ENCODE measurements at places on chromosomes 4 and X. TPM values are rescaled to one million over a fixed set of nuclear protein-coding genes. Genes with fewer than 3 reads are reported as not detected.

DNA sequence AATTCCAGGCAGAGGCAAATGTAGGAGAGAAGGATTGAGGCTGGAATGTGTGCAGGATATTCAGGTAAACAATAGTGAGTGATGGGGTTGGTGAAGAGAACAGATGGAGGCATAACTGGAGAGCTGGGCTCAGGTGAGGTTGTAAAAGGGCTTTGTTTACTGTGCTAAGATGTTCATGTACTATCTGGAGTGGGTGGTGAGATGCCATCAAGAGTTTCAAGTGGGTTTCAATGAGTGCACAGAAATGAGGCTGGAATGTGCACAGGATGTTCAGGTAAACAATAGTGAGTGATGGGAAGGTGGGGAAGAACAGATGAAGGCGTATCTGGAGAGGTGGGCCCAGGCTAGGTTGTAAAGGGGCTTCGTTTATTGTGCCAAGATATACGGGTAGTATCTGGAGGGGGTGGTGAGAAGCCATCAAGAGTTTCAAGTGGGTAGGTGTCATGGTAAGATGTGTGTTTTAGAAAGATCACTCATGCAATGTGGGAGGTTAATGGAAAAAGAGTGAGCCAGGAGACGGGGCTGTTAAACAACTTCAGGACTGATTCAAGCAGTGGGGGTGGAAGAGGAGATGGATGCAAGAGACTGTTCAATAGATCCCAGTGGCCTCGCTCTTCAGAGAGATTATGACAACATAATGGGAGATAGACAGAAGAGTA is 25.4 kb upstream of the NMU start:
- no peak for DNase-seq

DNA sequence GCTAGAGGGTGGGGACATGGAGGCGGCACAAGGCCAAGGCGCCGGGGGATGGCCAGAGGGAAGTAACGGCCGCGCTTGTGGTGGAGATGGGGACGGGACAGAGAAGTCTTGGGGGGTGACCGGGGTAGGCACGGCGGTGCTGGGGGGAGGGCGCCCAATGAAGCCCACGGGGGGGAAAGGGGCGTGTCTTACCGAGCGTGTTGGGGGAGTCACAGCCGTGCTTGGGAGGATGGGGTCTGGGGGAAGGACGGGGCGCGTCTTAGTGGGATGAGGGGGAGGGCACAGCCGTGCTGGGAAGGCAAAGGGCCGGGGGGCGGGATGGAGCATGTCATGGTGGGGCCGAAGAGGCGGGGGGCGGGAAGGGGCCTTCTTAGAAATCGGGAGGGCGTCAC is 952 bp downstream of the ARSD start:
- DNase-seq = no peak

DNA sequence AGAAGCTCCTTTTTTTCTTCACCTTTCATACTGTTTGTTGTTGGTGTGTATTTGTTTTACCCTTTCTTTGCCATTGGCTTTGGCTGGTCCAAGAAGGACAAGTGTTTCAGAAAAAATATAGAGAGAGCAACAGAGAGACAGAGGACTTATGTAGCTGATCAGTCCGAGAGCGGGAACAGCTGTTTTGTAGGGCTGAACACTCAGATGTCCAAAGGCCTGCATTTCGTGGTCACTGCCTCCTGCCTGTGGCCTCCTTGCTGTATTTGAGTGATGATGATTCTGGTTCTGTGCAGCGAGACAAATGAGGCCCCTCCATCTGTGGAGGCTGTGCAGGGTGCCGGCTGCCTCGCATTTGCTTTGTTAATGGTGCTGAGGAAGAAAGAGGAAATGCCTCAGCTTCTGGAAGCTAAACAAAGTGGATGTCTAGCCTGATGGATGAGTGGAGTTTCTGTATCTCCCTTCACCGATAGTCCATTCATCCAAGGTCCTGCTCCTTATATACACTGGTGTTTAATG is 19.8 kb upstream of the STOX2 start:
- DNase-seq = no peak

DNA sequence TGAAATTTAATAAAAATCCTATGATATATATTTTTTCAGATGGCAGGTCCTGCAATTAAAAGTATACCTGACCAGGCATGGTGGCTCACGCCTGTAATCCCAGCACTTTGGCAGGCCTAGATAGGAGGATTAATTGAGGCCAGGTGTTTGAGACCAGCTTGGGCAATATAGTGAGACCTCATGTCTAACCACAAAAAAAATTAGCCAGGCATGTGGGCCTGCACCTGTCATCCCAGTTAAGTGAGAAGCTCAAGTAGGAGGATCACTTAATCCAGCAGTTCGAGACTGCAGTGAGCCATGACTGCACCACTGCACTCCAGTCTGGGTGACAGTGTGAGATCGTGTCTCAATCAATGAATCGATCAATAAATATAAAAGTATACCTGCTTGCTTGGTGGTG is 2.5 kb downstream of the OCIAD2 start:
- no peak for DNase-seq

DNA sequence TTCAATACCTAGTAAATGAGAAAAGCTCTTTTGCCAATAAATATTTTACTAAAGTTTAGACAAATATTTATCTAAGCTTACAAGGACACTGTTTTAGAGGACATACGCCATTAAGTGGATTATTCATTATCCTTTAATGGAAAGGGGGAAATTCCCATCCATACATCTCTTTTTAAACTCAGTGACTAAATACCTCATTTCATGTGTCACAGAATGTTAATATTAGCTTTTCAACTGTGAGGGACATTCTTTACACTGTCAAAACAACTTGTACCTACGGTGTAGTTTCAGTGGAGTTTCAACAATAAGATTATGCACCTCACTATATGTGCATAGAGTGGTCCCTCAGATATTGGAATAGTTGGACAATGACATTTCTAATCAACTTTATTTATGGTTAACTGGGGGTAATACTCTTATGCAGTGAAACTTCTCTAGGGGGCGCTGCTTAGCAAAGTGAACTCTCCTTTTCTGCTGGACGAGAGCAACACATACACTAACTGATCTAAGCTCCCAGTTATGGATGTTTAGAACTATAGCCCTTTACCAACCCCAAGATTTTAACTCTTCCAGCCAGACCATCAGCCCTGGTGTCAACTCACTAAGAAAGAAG is 9.7 kb downstream of the HS6ST2 start:
- DNase-seq = no peak

DNA sequence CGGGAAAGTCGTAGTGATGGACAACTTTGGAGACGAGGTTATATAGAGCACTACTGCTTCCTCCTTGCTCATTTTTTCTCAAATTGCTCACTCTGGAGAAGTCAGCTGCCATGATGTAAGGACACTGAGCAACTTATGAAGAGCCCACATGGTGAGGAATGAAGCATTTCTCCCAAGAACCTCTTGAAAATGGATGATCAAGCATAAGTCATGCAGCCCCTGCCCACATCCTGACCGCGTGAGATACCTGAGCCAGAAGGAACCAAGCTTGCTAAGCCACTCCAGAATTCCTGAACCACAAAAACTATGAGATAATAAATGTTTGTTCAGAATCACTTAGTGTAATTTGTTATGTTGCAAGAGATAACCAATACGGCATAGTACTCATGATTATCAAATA is 42.8 kb downstream of the PDE5A start:
- no peak for DNase-seq

DNA sequence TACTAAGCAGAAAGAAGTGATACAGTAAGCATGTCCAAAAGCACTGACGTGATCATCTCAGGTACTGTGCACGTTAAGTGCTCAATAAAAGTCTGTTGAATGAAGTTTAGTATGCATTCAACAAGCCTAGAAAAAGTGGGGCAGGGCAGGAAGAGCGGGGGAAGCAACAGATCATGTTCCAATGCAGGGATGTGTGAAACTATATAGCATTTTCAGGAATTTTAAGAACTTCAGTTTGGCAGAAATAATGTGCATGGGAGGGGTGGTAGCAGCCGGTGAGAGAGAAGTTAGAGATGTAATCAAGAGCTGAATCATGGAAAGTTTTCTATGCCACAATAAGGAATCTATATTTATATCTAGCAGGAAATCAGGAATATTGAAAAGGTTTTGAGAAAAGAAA is 19.2 kb upstream of the CCNA2 start:
- DNase-seq = no peak

DNA sequence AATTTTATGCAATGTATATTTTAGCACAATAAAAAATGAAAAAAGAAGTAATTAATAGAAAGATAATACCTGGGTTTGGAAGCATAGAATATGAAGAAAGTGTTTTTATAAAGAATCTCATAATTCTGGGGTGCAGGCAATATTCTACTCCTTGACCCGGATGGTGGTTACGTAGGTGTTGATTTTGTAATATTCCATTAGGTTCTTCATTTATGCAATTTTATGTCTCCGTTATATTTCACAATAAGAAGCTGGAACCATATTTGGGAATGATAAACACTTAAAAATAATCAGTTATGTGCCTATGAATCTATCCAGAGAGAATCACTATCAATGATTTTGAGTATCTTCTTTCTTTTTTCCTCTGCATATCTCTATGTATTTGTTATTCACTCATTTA is 38.5 kb downstream of the CHRNA9 start:
- no peak for DNase-seq

GRCh38 chr4:9894644-9895332 is 113.4 kb downstream of the DRD5 start:
- no peak for DNase-seq

DNA sequence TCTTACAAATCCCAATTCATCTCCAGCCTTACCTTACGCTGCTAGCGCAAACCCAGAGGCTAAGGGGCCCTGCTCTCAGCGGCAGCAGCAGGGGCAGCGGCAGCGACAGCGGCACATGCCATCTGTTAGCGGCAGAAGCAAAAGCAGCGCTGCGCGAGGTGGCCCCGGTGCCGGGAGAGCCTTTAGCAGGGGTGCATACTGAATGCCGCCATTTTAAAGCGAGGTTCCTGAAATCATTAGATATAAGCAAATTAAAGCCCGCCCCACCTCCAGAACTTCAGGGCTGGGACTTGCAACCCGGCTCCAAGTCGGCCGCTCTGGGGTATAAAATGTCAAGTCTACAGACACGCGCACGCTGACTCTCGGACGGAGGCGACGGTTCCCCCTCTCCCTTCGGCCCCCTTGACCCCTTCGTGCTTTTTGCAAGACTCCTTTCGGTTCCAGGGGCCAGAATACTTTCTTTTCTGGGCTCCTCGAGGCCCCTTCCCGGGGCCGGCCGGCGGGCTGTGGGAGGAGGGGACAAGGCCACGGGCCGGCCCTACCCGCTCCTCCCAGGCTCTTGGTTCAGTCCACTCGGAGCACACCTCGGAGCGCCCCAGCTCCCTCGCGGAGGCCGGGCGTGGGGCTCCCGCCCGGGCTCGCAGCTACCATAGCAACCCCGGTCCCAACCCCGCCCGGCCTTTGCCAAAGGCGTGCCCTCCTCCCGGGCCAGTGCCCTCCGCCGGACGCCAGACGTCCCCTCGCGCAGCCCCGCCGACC is at the start of gene MBNL3:
MBNL3 (minus strand) TSS at position 220 of the 759 bp plus-strand sequence. CDS start 49,427 bp downstream, outside the sequence.
- peak; percentile 67 for DNase-seq

DNA sequence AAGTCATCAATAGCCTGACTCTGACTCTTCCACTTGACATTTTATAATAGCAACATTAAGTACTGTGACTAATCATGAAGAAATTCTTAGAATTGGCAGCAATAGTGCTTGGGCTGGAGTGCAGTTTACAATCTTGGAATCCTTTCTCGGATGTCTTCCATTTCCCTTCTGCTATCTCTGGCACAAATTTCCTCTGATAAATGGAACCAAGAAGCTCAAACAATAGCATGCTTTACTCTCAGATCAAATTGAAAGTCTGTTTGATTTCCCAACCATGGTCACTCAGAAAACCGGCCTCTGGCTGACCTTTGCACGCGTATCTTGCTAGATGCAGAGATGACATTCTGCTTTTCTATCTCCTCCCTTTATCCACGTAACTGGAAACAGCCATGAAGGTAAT is 99.0 kb upstream of the SPANXC start:
- no peak for DNase-seq

DNA sequence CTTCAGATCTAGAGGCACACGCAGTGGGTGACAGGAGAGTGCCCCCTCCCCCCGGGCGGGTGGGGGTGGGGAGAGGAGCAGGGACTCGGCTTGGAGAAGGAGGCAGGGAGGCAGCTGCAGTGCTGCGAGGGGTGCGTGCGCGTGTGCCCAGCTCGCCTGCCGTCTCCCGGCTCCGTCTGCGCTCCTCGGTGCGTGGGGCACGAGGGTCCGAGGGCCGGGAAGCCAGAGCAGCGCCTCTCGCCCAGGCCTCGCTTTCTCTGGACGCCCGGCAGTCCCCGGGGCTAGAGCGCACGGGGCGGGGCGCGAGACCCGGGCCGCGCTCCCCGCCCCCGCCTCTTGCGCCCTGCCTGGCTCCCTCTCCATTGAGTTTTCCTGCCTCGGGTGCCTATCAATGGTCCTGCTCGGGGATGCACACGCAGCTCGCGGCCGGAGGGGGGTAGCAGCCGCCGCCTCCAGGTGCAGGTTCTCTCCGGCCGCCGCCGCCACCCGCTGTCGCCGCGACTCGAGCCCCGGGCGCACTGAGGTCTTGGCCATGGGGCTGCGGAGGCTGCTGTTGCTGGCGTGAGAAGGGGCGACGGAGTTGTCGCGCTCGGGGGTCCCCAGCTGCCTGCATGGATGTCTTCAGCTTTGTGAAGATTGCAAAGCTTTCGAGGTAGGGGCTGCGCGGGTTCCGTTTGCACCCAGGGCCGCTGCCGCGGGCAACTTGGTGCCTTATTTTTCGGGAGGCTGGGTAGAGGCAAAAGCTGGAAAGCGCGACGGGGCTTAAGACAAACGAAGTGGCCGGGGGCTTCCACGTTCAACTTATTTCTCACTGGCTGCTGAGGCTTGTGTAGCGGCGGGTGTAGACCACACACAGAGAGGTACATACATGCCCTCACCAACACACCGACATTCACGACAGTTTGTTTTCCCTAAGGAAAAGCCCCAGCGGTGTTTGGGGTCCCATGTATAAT is at the start of gene FRMPD4:
FRMPD4 (plus strand) TSS at position 113 of the 953 bp plus-strand sequence; CDS start at position 612, 499 bp downstream.
- no peak for DNase-seq

DNA sequence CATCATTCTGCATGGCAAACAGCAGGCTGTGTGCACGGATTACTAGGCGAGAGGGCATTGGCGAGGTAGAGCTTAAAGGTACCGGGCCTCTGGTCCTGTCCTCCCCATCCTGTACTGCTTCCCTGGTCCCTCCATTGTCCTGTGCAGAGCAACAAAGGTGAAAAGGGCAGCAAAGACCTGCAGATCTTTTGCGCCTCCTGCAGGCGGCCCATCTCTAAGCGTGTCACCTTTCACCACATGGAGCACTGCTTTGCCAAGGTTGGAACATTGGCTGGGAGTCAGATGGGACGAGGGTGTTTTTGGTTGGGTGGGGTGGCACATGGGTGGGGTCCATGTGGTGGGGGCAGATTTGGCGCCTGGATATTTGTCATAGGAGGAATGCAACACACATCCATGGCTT is 64.7 kb upstream of the UXT start:
- DNase-seq = no peak

DNA sequence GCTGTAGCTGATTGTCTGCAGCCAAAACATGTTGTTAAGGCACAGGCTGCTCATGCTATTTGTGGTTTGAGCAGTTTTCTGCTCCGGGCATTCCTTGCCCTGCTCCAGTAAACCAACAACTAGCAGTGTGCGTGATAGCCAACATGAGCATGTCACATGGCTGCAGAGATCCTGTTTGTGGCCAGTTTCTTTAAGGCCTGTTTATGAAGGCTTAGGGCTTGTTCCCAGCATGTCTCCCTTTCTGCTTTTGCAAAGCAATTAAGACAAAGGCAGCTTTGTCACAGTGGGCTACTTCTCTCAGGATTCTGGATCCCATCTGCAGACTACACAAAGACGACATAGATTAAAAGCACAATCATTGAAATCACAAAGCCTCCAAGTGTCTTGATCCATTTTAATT is 160.5 kb downstream of the ZNF518B start:
- DNase-seq = no peak

- no peak for DNase-seq
Observed at GRCh38 chrX:147912093-147912801, 528 bp downstream of the FMR1 start.

CXCL10 gene
- total RNA-seq = not detected

CXorf65 gene
- total RNA-seq = 38.8 TPM

FHDC1 gene
- 0.20 TPM for total RNA-seq

TRAM1L1 gene
- total RNA-seq = not detected

GUCY1B1 gene
- 0.30 TPM for total RNA-seq
